ENCODE measurements at places on chromosomes 3 and 15.

DNA sequence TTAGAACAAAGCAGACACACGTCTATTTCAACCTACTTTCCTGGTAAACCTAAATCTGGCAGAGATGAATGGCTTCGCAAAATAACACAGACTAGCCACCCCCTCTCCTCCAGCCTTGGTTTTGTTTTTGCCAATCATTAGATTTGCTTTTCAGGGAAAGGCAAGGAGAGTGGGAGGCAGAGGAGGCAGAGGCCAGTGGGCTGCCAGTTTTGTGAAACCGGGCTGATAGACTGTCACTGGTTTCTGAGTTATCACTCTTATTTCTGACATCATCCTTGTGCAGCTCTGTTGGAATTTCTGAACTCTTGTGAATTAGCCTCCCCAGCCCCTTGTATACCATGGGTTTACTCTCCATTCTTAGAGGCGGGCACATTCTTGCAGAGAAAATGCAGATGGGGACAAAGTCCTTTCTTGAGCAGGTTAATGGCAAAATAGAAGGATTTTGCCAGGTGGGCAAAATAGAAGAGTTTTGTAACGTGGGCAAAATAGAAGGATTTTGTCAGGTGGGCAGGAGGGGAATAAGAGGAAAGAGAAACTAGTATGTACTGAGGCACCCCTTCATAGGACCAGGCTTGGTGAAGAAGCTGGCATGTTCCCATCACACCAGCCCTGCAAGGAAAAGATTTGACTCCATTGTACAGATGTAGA is 3.2 kb upstream of the FEM1B start:
- no peak for DNase-seq

GRCh38 chr3:52221563-52222318 is 3.7 kb downstream of the TLR9 start:
- no peak for DNase-seq

DNA sequence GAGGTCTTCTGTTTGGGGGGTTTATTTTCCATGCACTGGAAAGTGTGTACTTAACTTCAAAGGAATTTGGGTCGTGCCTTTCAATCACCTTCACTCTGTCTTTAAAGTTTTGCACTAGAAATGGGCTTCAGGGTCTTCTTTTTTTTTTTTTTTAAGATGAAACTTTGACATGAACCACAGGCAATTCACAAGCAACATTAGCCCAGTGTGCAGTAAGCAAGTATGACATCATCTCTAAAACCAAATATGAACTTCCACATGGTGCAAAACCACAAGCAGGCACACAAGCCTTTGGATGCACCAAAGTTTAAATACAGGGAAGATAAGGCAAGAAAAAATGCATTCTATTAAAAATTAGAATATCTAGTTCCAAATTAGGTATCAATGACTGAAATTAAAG is 381.9 kb downstream of the ERC2 start:
- no peak for DNase-seq

DNA sequence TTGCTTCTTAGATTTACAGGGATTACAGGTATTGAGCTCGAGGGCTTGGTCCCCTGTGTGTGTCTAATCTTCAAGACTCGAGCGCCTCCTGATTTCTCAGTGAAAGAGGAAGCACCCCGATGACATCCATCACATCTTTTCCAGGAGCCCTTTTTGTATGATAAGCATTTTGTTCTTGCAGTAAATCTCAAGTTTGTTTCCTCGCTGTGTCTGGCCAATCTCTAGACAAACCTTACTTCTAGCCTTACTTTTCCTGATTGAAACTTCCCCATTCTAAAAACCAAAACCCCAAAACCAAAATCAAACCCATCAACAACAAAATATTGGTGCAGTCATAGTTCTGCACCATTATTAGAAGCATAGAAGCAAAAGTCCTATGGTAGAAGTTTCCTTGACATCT is 286.0 kb downstream of the NFKBIZ start:
- no peak for DNase-seq

GRCh38 chr15:38508647-38509046 is 54.7 kb downstream of the FAM98B start:
- no peak for DNase-seq

DNA sequence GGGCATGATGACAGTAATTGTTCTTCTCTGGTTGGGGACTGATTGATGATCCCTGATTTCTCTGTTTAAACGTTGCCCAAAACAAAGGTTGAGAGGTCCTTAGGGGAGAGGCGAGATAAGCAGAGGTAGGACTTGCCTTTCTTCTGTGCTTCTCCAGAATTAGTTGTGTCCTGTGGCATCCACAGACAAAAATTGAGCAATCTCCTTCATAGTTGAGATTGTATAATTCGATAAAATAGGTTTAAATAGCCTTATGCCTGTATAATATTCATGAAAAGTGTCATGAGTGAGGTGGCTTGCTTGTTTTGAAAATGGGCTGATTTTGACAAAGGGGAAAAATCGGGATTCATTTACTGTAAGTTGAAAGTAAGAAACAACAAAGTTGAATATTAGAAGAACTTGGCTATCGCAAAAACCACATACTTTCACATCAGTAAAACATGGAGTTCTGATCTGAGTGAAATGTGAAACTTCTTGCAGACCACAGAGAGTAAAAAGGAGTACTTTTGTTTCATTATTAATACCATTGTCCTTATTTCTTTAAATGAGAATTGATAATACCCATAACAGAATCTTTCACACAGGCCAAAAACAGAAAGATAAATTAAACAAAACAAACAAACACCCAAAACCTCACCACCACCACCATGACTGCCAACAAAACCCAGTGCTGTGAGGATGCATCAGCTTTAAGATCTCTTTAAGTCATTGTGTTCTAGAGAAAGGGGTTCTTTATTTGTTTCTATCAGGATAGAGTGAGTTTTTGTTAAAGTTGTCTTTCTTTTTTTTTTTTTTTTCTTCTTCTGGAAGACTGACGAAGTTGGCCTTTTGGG is 155.7 kb downstream of the LPP start:
- DNase-seq = no peak

GRCh38 chr3:97778152-97778551 is 13.6 kb downstream of the ARL6 start:
- DNase-seq = no peak

- DNase-seq = no peak
Observed at GRCh38 chr3:127758013-127758412, 64.3 kb downstream of the MGLL start.

DNA sequence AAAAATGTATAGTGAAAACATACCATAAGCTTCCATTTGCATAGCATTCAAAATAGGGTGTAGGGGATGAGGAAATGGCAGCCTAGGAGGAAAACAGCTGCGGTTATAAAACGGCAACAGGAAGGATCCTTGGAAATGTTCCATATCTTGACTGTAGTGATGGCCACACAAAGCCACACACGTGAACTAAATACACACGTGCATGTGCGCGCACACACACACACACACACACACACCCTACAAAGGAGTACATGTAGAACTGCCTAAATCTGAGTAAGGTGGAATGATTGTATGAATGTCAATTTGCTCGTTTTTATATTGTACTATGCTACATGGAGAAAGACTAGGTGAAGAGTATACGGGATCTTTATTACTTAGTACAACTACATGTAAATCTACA is 3.9 kb upstream of the IREB2 start:
- no peak for DNase-seq

- no peak for DNase-seq
Observed at GRCh38 chr15:82810061-82810889, 847 bp downstream of the WHAMM start.

GRCh38 chr15:70767667-70768066 is 4.3 kb upstream of the UACA start:
- no peak for DNase-seq

Measured in activated CD4-positive, CD25-positive, alpha-beta regulatory T cell treated with anti-CD3 and anti-CD28 coated beads, Interleukin-2, amount 50 U/mL, for 16 hours (primary cell).